ENCODE measurements at places on chromosomes 3 and 15.

DNA sequence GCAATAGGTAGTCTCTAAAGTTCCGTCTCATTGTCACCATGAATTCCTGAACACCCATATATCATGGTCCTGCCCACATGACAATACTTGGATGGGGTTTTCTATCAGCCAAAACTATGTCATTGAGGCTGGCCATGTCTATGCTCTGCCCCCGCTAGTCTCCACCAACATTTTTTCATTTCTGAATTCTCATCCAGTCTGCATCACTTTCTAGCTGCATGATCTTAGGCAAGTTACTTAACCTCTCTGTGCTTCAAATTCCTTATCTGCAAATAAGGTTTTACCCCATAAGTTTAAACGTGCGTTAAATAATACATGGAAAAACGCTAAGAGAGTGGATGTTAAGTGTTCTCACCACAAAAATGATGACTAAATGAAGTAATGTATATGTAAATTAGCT lies 14.1 kb downstream of the HERC1 start:
- no peak overlapping the region for H3K4me3 ChIP-seq
- peaks cover 33% of the 10 kb centered on the region for H3K4me1 ChIP-seq
- H3K27me3 ChIP-seq = no peaks in the 10 kb centered on the region
- no peak overlapping the region for H3K27ac ChIP-seq

- no peaks in the 10 kb centered on the region for H3K4me1 ChIP-seq
- no peaks in the 10 kb centered on the region for H3K36me3 ChIP-seq
- DNase-seq = no peak
These were observed 97.8 kb upstream of the RPL32 start for GRCh38 chr3:12939137-12939536.

DNA sequence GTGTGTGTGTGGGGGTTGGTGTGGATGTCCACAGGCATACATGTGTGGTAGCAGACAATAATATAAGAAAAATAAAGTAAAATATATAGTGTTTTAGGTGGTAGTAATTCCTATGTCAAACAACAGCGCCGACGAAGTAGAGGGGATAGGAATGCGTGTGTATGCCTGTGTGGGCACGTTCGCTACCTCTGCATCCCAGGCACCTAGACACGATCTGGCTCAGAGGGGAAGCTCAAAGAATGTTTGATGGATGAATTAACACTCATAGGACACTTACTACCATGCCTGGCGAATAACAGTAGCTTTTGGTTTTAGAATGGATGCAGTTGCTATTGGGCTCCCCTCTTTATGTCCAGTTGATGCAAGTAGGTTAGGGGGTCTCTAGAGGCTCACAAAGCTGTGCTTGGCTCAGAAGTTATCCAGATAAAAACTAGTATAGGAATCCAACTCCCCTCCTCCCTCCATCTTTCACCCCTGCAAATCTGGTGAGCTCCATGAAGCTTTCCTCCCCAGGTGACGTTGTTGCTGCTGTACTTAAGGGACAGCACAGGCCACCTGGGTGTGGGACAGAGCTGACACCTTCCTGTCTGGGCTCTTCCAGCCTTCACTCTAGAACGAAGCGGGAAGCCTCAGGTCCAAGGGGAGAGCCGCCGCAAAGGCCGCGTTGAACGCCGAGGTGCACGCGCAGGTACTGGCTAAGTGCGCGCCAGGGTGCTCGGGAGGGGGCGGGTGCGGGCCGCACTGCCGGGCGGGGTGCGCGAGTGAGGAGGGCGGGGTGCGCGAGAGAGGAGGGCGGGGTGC lies 192.6 kb upstream of the LYSMD4 start:
- H3K36me3 ChIP-seq = no peaks in the 10 kb centered on the region
- H3K4me1 ChIP-seq = no peaks in the 10 kb centered on the region
- H3K4me3 ChIP-seq = no peak overlapping the region
- H3K27me3 ChIP-seq = no peaks in the 10 kb centered on the region

- H3K27me3 ChIP-seq = no peaks in the 10 kb centered on the region
- H3K36me3 ChIP-seq = peaks cover 7% of the 10 kb centered on the region
- H3K27ac ChIP-seq = no peak overlapping the region
- peak; percentile 89 for DNase-seq
- H3K4me1 ChIP-seq = peaks cover 12% of the 10 kb centered on the region
These were observed 43.1 kb downstream of the MTHFS start for GRCh38 chr15:79853492-79854328.

DNA sequence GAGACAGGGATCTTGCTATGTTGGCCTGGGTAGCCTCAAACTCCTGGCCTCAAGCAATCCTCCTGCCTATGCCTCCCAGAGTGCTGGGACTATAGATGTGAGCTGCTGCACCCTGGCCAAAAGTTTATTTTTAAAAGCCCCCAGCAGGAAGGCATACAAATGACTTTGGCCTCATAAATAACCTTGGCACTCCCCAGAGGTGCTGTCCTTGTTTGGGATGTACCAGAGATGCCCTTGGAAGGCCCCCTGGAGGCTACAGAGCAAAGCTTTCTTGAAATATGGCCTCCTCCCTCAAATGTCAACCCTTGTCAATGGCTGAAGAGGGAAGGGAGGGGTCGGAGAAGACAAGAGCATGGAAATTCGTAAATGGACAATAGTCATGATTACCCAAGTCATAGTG lies 14.0 kb upstream of the RTP3 start:
- no peak overlapping the region for H3K27ac ChIP-seq
- H3K4me1 ChIP-seq = peaks cover under 1% of the 10 kb centered on the region
- H3K27me3 ChIP-seq = no peaks in the 10 kb centered on the region
- no peaks in the 10 kb centered on the region for H3K36me3 ChIP-seq
- no peak for DNase-seq

DNA sequence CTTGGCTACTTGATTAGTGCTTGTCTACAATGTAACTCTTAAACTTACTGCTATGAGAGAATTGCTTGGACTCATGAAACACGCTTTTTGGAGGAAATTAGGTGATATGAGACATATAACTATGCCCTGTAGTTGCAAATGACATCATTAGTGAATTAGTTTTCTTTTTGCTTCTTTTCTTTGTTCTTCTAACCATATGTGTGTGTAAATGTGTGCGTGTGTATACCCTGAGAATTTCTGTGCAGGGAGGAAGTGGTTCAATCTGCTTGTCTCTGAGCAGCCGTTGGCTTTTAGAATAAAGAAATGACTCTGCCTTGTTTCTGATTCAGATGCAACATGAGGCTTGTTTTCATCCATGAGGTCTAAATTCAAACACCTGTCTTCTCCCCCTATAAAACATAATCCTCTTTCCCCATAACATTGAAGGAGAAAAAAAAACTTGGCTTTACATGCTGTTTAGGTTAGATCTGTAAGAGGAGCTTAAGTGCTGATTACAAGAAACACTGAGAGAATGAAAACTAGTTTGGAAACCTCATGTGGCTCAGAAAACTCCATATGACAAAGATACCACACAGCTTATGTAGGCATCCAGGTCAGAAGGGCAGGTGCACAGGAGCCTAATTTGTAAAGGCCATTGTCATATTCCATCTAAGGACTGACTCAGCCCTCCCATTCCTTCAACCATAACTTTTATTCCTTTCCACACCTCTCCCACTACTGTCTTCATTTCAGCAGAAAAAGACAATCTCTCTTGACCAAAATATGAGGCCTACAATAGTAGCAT lies 30.5 kb upstream of the BLM start:
- no peak overlapping the region for H3K4me3 ChIP-seq
- H3K27ac ChIP-seq = no peak overlapping the region
- peaks cover 5% of the 10 kb centered on the region for H3K4me1 ChIP-seq
- DNase-seq = no peak

GRCh38 chr3:196670339-196670738 lies 30.8 kb downstream of the NRROS start:
- H3K27ac ChIP-seq = no peak overlapping the region
- H3K4me1 ChIP-seq = peaks cover 6% of the 10 kb centered on the region
- H3K27me3 ChIP-seq = no peaks in the 10 kb centered on the region
- H3K4me3 ChIP-seq = no peak overlapping the region
- no peaks in the 10 kb centered on the region for H3K36me3 ChIP-seq
- no peak for DNase-seq

GRCh38 chr3:172130717-172131050 lies 91.3 kb downstream of the FNDC3B start:
- no peak for DNase-seq
- no peaks in the 10 kb centered on the region for H3K36me3 ChIP-seq
- no peak overlapping the region for H3K27ac ChIP-seq

Measured in Karpas-422 (cell line).